ENCODE measurements at places on chromosomes 7 and 10.

GRCh38 chr10:68901105-68901927 lies at the start of gene DDX50:
TSS of gene DDX50 (plus strand) at chr10:68901315. CDS start at chr10:68901385, 70 bp downstream.
- peaks cover 43% of the 10 kb centered on the region for H3K4me1 ChIP-seq
- H3K27ac ChIP-seq = peak within 1 kb of the TSS; percentile 95
- H3K27me3 ChIP-seq = no peaks in the 10 kb centered on the region
- H3K36me3 ChIP-seq = peaks cover 22% of the 10 kb centered on the region

GRCh38 chr7:80681272-80681885 lies 42.9 kb downstream of the CD36 start:
- no peaks in the 10 kb centered on the region for H3K36me3 ChIP-seq
- no peak overlapping the region for H3K27ac ChIP-seq
- H3K4me3 ChIP-seq = no peak overlapping the region
- H3K4me1 ChIP-seq = no peaks in the 10 kb centered on the region

GRCh38 chr10:62076891-62077290 lies 175.4 kb downstream of the ARID5B start:
- peak overlapping the region; percentile 38 for H3K27ac ChIP-seq
- H3K36me3 ChIP-seq = peaks cover 66% of the 10 kb centered on the region
- H3K4me3 ChIP-seq = no peak overlapping the region
- no peaks in the 10 kb centered on the region for H3K27me3 ChIP-seq
- H3K4me1 ChIP-seq = peaks cover 73% of the 10 kb centered on the region

GRCh38 chr7:52146871-52147634 lies 830.4 kb upstream of the COBL start:
- H3K36me3 ChIP-seq = no peaks in the 10 kb centered on the region

DNA sequence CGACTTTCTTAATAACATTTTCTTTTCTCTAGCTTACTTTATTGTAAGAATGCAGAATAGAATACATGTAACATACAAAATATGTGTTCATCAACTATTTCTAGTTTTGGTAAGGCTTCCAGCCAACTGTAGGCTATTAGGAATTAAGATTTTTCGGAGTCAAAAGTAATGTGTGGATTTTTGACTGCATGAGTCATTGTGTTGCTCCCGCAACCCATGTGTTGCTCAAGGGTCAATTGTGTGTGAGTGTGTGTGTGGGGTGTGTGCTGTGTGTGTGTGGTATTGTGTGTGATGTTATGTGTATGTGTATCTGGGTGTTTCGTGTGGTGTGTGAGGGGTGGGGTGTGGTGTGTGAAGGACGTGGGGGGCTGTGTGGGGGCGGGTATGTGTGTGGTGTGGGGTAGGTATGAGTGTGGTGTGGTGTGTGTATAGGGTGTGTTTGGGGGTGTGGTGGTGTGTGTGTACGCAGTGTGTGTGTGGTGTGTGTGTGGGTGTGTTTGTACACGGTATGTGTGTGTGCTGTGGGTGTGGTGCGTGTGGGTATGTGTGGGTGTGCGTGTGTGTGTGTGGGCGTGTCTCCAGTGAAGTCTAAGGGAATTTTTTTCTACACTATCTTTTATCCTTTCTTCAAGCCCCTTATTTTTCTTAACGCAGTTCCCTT lies 60.5 kb downstream of the RSU1 start:
- H3K4me3 ChIP-seq = no peak overlapping the region
- H3K27me3 ChIP-seq = no peaks in the 10 kb centered on the region
- H3K27ac ChIP-seq = no peak overlapping the region
- peaks cover 18% of the 10 kb centered on the region for H3K36me3 ChIP-seq
- DNase-seq = no peak

DNA sequence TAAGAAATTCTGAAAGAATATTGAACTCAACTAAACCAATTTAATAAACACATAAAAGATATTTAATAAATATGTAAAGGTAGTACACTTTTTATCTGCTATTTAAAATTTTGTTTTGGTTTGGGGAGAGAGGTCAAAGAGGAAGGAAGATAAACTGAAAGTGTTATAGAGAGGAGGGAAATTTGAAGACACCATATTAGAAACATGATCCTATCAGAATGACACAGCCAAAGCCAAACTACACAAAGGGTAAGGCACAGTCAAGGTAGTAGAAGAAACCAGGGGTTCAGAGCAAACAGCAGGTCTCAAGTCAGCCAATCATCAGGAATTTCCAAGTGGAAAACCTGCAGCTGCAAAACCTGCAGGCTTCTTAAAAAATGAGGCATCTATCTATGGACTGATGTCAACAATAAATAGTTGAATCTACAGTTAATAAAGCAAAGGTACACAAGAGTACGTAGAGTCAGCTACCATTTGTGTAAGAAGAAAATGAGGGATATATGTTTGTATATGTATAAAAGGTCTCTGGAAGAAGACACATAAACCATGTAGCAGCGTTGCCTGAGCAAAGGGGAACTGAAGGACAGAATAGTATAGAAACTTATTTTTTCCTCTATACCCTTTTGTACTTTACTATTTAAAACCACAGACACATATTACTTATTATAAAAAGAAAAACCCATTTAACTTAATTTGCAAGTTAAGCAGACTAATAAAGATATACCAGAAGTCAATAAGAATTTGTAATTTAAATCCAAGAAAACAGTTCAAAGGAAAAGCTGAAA lies 10.0 kb downstream of the ZNF800 start:
- H3K36me3 ChIP-seq = peaks cover 53% of the 10 kb centered on the region
- no peak for DNase-seq
- H3K4me1 ChIP-seq = peaks cover 75% of the 10 kb centered on the region
- H3K4me3 ChIP-seq = no peak overlapping the region

All from activated naive CD8-positive, alpha-beta T cell treated with anti-CD3 and anti-CD28 coated beads, Interleukin-2, amount 50 U/mL, for 24 hours (primary cell).